ENCODE measurements at places on chromosomes 6 and 20.

DNA sequence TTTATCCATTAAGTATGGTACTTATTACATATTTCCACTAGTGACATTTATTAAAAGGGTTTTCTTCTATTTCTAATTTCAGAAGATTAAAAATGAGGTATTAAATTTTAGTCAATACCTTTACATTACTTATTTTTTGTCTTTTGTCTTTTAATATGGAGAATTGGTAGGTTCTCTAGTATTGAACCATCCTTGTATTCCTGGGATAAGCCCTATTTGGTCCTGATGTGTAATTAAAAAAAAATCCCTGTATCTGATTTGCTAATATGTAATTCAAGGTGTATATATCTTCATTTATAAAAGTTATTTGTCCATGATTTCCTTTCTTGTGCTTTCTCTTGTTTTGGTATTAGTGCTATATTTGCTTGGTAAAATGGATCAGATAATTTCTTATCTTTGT is 153.7 kb downstream of the TRMT11 start:
- no peak for DNase-seq

DNA sequence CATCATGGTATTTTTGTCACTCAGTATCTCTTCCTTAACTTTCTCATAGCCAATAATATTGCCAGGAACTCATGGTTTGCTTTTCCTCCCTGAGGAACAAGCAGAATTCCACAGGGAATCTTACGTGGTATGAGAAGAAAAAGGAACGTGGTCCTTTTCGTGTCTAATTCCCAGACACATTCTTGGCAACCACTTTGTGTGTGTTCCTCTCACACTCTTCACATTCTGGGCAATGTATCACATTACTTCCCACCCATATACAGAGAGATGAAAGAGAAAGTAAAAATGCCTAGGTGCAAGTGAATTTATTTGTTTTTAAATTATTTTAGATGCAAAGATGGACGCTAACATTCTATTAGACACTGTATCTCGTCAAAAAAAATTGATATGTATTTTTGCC is 102.7 kb downstream of the PTPRK start:
- DNase-seq: no peak

GRCh38 chr6:100171533-100172321 is 177.7 kb upstream of the MCHR2 start:
- no peak for DNase-seq

- peak; percentile 29 for DNase-seq
Observed at GRCh38 chr6:166997768-166998255, 1.4 kb upstream of the CEP43 start.

DNA sequence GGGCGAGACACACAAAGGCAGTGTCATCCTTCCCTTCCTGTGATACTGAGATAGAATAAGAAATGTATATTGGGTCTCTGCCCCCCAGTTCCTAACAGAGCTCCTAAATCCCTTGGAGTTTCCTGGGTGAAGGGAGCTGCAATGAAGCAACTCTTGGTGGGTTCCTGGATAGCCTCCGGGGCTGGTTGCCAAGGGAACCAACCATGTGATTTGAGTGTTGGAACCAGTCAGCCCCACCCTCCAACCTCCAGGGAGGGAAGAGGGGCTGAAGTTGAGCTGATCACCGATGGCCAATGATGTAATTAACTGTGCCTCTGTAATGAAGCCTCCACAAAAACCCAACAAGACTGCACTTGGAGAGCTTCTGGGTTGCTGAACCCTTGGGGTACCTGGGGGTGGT is 116.6 kb downstream of the SLC22A3 start:
- no peak for DNase-seq

- no peak for DNase-seq
Observed at GRCh38 chr6:3379482-3380060, 77.3 kb downstream of the SLC22A23 start.

DNA sequence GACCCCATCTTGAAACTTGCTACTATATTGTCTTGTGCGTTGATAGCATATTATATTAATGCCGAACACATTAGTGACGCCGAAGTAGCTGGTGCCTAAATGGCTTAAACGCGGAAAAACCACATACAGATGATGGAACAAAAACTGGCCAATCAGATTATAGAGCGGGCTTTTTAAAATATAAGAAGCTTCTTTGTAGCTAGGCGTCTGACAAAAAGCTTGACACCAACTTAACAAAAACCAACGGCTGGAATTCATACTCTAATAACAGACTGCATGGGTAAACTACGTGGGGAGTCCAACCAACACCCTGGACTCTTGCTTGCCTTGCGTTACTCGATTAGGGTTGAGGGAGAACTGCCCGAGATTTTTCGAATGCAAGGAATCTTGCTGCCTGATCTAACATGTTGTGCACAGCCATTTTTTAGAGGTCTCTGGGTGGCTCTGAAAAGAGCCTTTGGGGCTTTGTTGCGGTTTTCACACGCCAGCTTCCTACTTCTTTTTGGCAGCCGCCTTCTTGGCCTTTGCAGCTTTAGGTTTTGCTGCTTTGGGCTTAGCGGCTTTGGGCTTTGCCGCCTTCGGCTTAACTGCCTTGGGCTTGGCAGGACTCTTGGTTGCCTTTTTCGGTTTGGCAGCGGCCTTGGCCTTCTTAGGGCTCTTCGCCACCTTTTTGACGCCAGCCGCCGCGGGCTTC is 45.7 kb downstream of the OR2B2 start:
- peak; percentile 31 for DNase-seq

- DNase-seq: no peak
Observed at GRCh38 chr6:28442586-28442985, 705 bp downstream of the ZSCAN23 start.

DNA sequence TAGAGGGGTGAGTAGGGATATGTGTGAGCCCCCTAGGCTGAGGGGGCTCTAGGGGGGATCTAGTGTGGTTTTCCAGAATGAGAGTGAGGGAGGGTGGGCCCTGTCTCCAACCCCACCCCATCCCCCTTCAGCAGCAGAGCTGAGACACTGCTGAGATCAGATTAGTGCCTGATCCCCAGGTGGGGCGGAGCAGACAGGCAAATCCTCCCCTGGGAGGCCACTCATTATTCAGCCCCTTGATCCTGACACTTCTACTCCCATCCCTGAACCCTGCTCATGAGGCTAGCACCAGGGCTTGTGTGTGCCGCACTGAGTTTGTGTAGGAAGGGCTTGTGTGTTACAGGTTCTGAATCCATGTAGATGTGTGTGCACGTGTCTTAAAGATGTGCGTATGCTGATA is 42.5 kb downstream of the SPDEF start:
- no peak for DNase-seq

GRCh38 chr6:154951345-154952200 is 43.5 kb upstream of the TIAM2 start:
- DNase-seq: peak; percentile 29

DNA sequence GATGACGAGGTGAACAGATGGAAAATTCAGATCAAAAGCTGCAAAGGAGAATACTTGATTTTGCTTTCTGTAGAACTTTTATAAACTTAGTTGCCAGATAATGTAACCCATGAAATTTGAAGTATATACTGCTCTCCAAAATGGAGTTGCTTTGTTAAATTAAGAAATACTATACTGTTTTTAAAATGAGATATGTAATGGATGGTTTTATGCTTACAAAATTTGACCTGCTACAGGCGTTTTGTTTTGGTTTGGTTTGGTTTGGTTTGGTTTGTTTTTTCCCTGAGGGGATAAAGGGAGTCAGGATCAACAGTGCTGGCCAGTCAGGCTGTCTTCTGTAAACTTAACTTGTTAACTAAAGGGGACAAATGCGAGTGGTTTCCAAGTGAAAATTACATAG is 55.6 kb upstream of the KIF25 start:
- no peak for DNase-seq

- DNase-seq: no peak
Observed at GRCh38 chr6:52904562-52905279, 4.8 kb downstream of the GSTA3 start.

- DNase-seq: no peak
Observed at GRCh38 chr20:20930500-20930899, 175.7 kb downstream of the LINC00237 start.

DNA sequence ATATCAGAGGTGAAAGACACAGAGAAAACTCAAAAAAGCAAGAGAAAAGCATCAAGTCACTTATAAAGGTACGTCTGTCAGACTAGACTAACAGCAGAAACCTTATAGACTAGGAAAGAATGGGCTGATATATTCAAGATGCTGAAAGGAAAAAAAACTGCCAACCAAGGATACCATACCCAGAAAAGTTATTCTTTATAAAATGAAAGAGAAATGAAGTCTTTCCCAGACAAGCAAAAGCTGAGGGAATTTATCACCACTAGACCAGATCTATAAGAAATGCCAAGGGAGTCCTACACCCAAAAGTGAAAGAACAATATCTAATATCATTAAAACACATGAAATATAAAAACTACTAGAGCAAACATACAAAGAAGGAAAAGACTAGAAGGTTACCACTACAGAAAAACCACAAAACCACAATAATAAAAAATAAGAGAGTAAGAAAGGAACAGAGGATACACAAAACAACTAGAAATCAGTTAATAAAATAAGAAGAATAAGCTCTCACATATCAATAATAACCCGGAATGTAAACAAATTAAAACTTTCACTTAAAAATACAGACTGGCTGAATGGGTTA is 6.2 kb downstream of the MOXD1 start:
- no peak for DNase-seq

DNA sequence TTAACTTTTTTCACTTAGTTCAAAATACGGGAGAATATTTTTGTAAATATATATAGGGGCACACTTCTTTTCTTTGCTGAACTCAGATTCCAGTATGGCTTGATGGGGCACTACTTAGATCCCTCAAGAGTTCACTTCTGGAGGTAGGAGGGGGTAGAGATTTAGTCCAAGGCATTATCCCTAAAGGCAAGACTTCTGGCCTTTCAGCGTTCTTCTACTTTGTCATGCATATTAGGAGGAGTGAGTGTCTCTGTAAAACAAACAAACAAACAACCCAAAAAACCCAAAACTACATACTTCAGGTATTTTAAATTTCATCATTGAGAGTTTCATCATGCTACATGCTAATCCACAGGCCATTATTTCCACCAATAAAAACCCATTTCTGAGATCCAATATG is 32.0 kb downstream of the SMPDL3A start:
- no peak for DNase-seq

DNA sequence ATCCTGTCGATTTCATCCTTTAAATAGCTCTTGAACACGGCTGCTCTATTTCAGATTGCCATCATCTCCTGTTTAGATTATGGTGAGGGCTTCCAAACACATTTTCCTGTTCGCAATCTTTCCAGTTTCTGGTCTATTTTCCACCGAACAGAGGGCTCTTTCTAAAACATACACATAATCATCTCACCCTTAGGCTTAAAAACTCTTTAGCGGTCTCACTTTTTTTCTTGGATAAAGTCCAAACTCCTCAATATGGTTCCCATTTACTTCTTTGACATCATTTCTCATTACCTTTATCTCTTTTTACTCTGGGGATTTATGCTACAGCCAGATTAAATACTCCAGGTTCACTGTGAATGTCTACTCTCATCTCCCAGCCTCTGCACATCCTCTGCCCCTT is 103.4 kb upstream of the STMND1 start:
- DNase-seq: no peak

DNA sequence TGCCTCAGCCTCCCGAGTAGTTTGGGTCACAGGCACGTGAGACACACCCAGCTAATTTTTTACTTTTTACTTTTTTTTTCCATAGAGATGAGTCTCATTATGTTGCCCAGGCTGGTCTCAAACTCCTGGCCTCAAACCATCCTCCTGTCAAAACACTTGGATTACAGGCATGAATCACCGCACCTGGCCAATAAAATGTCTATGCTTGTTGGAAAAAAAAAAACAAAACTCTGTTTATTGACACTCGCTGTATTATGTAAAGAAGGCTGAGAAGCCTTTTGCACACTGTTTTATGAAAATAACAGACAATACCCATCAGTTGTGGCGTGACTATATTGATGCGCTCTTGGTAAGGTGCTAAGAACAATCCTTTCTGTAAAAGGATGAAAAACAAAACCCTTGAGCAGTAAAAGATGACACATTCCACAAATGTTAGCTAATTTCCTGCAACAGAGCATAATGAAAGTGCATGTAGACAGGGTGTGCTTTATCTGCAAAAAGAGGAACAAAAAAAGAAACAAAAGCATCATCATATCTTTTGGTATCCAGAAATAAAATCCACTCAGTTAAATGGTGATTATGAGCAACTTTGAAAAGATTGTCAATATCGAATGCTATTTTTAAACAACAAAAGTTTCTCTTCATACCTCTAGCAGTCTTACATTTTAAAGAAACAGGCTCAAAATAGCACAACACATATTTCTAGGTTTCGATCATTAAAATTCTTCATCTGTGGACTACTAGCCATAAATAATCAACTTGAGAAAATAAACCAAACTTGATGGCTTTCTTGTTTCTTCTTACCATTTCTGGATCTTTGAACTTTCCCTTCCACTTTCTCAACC is 108.3 kb upstream of the PHACTR1 start:
- no peak for DNase-seq

DNA sequence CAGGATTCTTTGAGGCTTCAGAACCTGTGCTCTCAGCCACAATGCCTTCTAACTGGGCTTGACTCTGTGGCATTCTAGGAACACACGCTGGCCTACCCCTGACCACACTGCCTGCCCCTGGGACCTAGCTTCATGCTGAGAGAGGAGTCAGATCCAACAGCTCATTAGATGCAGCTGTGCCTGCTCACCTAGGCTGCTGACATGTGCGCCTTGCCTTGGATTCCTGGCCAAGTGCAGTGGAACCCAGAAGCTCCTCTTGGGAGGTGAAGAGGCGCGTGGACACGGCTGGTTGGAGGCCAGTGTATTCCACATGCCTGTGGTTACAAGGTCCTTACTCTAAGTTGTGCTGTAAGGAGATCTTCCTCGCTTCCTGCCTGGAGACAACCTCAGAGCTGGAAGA is 24.7 kb upstream of the KCNK16 start:
- no peak for DNase-seq

DNA sequence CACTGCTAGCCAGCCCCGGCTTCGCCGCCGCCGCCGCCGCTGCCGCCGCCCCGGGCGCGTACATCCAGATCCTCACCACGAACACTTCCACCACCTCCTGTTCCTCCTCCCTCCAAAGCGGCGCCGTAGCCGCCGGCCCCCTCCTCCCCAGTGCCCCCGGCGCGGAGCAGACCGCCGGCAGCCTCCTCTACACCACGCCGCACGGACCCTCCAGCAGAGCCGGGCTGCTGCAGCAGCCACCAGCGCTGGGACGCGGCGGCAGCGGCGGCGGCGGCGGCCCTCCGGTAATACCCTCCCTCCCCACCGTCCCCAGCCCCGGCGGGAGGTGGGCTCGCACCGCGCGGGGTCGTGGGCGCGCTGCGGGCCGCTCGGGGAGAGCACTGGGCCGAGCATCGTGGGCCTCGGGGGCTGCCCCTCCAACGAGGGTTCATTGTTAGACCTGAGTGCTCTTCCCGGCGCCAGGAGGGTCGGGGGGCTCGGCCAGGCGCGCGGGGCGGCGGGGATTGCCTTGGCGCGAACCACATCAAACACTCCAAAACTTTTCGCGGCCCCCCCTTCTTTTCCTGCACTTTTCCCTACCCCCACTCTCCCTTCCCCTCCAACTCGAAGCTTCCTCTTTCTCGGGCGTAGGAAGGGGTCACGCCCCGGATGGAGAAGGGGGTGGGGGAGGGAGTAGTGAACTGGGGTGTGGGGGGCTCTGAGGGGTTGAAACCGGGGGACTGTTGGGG is 827 bp downstream of the E2F3 start:
- DNase-seq: peak; percentile 26
